Activated naive CD8-positive, alpha-beta T cell treated with anti-CD3 and anti-CD28 coated beads for 36 hours (primary cell): ENCODE measurements at places on chromosomes 7 and 10. TPM values are rescaled to one million over a fixed set of nuclear protein-coding genes. Genes with fewer than 3 reads are reported as not detected.

DNA sequence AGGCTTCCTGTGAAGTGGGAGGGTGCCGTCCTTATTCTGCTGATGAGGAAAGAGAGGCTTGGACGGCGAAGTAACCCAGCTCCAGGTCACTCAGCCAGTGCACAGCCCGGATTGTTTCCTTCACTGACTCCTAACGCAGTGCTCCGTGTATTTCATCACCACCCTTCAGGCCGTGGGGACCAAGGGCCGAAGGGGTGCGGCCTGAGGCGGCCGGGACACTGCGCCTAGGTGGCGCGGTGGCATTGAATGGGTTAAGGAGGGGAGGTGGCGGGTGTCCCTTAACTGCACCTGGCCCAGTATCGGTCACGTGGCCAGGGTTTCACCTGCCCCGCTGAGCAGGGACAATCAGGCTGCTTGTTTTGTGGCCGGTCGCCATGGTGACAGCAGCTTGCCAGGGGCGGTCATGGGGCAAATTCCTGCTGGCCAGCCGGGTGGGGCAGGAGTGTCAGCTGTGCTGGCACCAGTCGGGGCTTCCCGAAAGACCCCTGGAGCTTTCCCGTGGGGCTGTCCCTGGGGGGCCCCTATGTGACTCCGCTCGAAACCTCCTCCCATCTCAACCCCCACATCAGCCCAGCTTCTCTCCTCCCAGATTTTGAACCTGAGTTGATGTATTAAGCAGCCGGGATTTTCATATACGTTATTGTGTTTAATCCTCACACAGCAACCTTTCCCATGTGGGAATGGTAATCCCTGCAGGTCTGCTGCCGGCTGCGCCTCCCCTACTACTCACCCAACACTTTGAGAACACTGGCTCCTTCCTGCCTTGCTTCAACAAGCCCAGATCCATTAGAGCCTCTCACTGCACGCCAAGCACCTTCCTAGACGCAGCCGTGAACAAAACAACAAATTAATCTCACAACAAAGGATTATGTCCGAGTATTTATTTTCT lies 4.4 kb upstream of the ABHD11 start:
- no peak overlapping the region for H3K27ac ChIP-seq
- DNase-seq, result no peak
- H3K27me3 ChIP-seq, result no peaks in the 10 kb centered on the region
- H3K4me1 ChIP-seq, result peaks cover 2% of the 10 kb centered on the region
- H3K4me3 ChIP-seq, result no peak overlapping the region
- peaks cover 2% of the 10 kb centered on the region for H3K36me3 ChIP-seq

DNA sequence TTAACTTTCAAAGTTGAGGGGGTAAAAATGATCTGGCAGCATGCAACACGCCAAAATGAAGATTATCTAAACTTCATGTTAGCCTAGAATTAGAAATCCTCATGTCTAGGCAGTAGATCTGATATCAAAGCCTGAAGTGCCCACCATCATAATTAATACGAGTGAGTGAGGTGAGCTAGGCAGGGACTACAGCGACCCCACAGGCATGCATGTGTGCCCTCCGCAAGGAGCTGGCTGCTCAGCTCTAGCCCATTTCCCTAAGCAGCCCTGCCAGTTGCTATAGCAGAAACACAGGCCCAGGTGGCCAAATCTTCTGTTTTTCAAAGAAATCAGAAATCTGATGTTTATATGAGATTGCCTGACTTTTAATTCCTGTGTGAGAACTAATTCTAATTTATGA lies 93.1 kb upstream of the IFRD1 start:
- DNase-seq, result no peak
- peaks cover 7% of the 10 kb centered on the region for H3K27me3 ChIP-seq
- no peak overlapping the region for H3K4me3 ChIP-seq
- H3K27ac ChIP-seq, result no peak overlapping the region

DNA sequence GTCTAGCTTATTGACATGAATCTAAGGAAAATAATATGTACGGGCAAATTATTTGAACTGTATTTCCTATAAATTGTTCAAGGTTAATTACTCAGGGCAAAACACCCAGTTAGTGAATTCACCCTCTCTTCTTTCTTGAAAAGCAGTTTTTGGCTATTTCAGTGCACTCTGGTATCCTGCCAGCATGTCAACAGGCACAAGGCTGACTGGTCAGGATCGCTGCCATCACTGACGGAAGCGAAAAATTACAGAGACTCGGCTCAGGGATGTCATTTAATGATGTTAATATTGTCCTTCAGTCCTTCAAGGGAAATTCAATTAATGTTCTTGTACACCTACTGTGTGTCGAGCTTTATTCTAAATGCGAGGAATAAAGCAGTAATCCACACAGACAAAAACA lies 28.3 kb upstream of the OLAH start:
- H3K4me3 ChIP-seq, result no peak overlapping the region
- peaks cover 6% of the 10 kb centered on the region for H3K4me1 ChIP-seq
- DNase-seq, result no peak

DNA sequence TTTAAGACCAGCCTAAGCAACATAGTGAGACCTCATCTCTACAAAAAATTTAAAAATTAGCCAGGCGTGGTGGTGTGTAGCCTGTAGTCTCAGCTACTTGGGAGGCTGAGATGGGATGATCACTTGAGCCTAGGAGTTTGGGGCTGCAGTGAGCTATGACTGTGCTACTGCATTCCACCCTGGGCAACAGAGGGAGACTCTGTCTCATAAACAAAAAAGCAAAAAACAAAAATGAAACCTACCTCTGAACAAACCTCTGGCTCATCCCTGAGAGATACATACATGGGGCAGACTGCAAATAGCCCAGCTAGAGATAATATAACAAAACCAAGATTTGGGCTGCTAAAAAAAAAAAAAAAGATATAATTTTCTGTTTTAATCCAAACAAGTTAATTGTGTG lies 19.5 kb downstream of the C10orf67 start:
- peaks cover 6% of the 10 kb centered on the region for H3K4me1 ChIP-seq
- H3K36me3 ChIP-seq, result no peaks in the 10 kb centered on the region
- peaks cover 12% of the 10 kb centered on the region for H3K27me3 ChIP-seq
- no peak overlapping the region for H3K27ac ChIP-seq

DNA sequence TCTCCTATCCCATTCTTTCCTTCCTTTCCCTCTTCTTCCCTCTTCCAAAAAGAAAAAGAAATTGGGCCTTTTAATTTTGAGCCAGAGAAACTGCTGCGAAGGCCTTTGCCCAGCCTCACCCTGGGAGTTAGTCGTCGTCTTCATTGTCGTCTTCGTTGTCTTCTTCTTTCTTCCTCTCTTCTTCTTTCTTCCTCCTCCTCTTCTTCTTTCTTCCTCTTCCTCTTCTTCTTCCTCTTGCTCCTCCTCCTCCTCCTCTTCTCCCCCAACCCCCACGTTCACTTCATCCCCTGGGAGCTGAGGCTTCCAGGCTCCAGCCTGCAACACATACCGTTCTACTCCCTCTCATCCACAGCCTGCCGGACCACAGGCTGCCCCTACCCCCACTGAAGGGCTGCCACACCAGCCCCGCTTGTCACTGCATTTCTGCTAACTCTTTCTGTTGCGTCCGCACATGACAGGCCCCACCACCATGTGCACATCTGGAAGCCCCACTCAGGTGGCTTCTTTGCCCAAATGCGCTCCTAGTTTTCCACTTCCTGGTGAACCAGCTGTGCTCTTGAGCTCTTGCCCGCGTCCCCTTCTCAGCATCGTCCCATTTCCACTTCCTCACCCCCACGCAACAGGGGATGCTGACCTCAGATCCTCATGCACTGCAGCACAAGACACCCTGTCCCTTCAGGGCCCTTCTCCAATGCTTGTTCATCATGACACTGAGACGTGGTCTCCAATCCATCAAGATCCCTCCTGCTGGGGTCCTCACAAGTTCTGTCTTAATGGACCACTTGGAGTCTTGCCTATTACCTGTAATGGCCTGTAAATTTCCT lies 94.9 kb upstream of the SH2B2 start:
- no peaks in the 10 kb centered on the region for H3K36me3 ChIP-seq
- H3K27me3 ChIP-seq, result no peaks in the 10 kb centered on the region
- no peak for DNase-seq
- H3K27ac ChIP-seq, result no peak overlapping the region
- no peak overlapping the region for H3K4me3 ChIP-seq
- H3K4me1 ChIP-seq, result no peaks in the 10 kb centered on the region

- H3K4me3 ChIP-seq, result no peak overlapping the region
- H3K4me1 ChIP-seq, result no peaks in the 10 kb centered on the region
- H3K36me3 ChIP-seq, result no peaks in the 10 kb centered on the region
- H3K27ac ChIP-seq, result no peak overlapping the region
Observed at GRCh38 chr10:28858646-28859045, 181.3 kb downstream of the BAMBI start.

DNA sequence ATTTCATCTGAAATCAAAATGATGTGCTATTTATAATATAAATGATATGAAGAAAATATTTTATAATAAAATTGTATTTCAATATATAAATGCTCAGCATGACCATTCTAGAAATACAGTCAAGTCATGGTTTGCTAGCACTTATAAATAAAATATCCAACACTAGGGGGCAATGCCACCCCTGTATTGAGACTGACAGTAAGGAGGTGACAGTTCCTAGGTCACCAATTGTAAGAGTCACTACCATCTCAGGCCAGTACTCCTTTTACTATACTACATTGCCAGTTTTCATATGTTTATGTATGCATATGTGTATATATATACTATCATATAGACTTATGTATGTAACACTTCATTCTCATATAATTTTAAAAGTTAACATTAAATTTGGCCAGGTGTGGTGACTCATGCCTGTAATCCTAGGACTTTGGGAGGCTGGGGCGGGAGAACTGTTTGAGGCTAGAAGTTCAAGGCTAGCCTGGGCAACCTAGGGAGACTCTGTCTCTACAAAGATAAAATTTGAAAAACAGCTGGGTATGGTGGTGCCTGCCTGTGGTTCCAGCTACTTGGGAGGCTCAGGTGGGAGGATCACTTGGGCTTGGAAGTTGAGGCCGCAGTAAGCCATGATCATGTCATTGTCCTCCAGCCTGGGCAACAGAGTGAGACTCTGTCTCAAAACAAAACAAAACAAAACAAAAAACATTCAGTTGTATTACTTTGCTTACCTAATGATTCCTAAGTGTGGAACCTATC lies 2.4 kb upstream of the CNOT4 start:
- no peaks in the 10 kb centered on the region for H3K36me3 ChIP-seq
- H3K27ac ChIP-seq, result no peak overlapping the region
- H3K27me3 ChIP-seq, result no peaks in the 10 kb centered on the region
- no peak overlapping the region for H3K4me3 ChIP-seq

DNA sequence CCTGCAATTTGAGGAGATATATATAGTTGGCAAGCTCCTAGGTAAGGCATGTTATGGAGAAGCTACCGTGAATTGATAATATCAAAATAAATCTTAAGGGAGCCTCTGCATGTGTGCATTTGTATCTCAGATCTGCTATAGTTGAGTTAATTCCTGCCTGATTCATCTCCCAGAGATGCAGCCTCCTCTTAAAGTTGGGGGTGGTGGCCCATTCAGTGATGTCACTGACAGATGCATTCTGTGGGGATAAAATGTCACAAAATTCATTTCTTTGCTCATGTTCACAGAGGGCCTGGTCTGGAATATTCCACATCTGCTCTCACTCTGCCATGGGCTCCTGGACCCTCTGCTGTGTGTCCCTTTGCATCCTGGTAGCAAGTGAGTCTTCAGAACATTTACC lies 185.8 kb upstream of the PRSS1 start:
- DNase-seq, result no peak
- H3K27me3 ChIP-seq, result peaks cover 3% of the 10 kb centered on the region
- H3K4me3 ChIP-seq, result peak overlapping the region; percentile 42
- H3K4me1 ChIP-seq, result no peaks in the 10 kb centered on the region

- no peak overlapping the region for H3K4me3 ChIP-seq
- peaks cover 3% of the 10 kb centered on the region for H3K4me1 ChIP-seq
- no peaks in the 10 kb centered on the region for H3K36me3 ChIP-seq
- H3K27ac ChIP-seq, result no peak overlapping the region
- H3K27me3 ChIP-seq, result peaks cover 35% of the 10 kb centered on the region
Observed at GRCh38 chr7:4964506-4964905, 5.5 kb upstream of the MMD2 start.

DNA sequence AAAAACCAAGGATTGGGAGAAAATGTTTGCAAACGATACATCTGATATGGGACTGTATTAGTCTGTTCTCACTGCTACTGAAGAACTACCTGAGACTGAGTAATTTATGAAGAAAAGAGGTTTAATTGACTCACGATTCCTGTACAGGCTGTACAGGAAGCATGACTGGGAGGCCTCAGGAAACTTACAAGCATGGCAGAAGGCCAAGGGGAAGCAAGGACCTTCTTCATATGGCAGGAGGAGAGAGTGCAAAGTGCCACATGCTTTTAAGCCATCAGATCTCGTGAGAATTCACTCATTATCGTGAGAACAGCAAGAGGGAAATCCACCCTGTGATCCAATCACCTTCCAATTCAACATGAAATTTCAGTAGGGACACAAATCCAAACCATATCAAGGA lies 11.0 kb downstream of the ZNF713 start:
- H3K27me3 ChIP-seq, result no peaks in the 10 kb centered on the region
- no peak overlapping the region for H3K4me3 ChIP-seq
- H3K4me1 ChIP-seq, result no peaks in the 10 kb centered on the region
- DNase-seq, result no peak

DNA sequence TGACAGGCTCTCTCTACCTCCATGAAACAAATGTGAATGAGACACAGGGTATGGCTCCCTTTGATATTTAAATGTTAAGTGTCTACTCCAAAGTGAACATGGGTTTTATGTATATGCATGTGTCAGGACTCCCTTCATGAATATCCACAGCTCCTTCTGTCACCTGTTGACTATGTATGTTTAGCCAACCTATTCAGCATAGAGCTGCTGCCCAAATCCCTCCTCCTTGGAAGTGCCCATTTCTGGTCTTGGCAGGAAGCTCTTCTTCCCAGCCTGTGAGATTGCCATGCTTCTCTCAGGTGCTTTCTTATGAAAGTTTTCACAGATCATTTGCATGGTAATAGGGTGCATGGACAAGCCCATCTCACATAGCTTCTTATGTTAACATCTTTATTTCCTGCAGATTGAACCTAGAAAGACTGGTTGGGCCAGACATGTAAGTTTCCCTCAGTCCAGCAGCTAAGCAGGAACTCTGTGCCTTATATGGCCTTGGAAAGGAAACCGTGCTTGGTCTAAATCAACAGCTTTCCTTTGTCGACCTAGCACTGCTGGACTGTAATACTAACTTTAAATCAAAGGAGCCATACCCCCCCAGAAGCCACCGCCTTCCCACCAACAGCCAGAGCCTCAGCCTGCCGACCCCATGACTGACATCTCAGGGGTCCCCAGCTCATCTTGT lies 288.9 kb downstream of the ADARB2 start:
- peaks cover 11% of the 10 kb centered on the region for H3K27me3 ChIP-seq
- no peak for DNase-seq
- no peak overlapping the region for H3K27ac ChIP-seq

ITGB8 gene
- not detected for total RNA-seq

CYP2E1 gene
- not detected for total RNA-seq

CRYGN gene
- 0.74 TPM for total RNA-seq

SPDYE5 gene
- total RNA-seq, result not detected

AKR1C4 gene
- not detected for total RNA-seq

EEF1AKMT2 gene
- total RNA-seq, result 19.6 TPM

RET gene
- not detected for total RNA-seq
